Endodermal cell (in vitro differentiated cells): ENCODE measurements at places on chromosomes 3 and 15.

- DNase-seq: no peak
Observed at GRCh38 chr3:129330409-129330808, 51.7 kb downstream of the HMCES start.

DNA sequence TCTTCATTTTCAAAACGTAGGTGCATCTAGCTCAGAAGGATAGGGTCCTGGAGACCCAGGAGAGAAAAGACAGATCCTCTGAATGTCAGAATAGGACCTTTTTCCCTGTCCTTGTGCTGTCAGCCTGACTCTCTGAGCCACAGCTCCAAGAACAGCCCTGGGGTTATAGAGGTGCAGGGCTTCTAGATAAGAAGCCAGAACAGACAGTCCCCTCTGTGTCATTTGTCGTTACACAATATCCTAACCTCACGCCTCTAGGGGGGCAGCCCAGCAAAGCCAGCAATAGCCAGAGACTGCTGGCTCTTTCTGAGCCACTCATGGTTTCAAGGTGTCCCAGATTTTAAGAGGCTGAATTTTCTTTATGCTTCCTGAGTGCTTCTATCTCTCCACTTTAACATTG is 153.2 kb upstream of the THBS1 start:
- no peak for DNase-seq

- DNase-seq: no peak
Observed at GRCh38 chr3:186356152-186356551, 5.9 kb downstream of the DGKG start.

GRCh38 chr15:48096813-48097212 is 24.0 kb upstream of the SLC24A5 start:
- DNase-seq: no peak

DNA sequence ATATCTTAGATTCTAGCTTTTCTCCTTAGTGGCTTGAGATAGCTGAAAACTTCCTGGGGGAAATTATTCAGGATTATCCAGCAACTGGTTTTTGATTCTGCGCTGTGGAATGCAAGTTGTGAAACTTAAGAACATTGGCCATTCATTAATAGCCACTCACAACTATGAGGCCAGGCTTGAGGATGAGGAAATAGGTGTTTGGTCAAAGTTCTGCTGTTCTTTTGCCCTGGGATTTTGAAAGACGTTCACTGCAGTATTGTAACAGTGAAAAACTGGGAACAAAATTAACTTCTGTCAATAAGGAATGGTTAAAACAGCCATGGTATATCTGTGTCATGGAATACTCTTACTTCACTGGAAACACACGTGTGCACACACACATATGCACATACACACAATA is 44.1 kb downstream of the CTXND1 start:
- no peak for DNase-seq

DNA sequence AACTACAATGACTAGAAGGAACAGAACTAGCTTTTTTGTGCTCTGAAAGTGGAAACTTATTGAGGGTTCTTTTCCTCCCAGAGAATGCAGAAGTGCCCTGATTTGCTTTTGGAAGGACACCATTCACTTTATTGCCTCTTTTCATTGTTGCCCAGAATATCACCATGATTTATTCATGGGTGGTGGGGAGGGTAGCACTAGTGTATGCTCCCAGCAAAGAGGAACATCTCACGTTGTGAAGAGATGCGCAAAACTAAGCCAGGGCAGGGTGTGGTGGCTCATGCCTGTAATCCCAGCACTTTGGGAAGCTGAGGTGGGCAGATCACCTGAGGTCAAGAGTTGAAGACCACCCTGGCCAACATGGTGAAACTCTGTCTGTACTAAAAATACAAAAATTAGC is 31.4 kb downstream of the FLNB start:
- DNase-seq: no peak

GRCh38 chr3:135766115-135766514 is 199.4 kb upstream of the PPP2R3A start:
- no peak for DNase-seq

DNA sequence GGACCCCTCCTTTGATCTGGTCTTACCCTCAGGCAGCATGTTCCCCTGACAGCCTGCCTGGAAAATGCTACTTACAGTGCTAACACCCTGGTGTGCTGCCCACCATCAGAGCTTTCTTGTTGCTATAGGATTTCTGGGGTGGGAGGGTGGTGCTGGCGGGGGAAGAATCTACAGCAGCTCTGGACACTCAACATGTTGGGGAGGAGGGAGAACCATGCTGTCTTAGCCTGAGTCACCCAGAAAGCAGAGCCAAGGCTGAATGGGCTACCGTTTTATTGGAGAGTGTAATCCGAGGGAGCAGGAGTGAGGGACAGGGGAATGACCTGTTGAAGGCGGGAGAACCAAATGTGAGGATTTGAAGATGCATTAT is 45.6 kb downstream of the MFSD1 start:
- DNase-seq: no peak

- DNase-seq: no peak
Observed at GRCh38 chr15:59074607-59075006, 30.3 kb upstream of the CCNB2 start.

DNA sequence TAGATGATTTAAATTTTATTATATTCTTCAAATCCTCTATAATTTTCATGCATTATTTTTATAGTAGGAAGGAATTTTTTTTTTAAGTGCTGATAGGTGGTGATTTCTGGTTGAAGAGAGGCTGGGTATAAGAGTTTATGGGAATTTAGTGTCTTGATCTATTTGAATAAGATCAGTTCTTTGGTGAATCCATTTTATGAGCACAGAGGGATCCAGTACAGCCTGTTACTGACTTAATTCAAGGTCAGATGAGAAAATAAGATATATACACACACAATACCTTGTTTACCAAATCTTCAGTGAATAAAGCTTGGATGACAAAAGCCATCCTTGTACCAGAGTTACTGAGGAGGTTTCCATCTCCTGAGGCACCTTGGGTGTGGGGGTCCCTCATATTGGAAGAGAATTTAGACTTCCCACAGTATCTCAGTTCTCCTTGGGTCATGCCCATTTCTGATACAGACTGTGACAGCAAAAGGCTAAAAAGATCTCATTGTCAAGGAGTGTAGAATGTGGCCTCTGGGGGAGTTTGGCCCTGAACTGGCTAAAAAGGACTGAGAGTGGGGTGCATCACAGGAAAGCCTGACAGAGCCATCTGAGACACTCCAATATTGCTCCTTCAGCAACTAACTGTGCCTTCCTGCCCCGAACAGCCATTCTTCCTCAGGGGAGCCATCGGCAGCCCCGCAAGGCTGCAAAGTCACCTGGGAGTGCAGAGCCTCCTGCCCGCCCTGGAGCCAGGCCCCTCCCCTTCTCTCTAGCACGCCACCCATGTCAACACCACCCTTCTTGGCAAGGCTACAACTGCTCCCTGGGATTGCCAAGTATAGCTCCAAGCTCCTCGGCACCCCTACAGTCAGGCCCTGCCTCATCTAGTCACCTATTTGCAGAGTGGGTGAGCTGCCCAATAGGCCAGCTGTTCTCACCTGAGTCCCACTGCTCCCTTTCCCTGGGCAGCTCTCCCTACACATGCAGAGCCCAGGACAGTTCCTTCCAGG is 43.1 kb upstream of the HACD2 start:
- no peak for DNase-seq

GRCh38 chr15:81346611-81347010 is 22.7 kb upstream of the STARD5 start:
- no peak for DNase-seq

GRCh38 chr3:153927107-153927506 is 194.1 kb upstream of the ARHGEF26 start:
- no peak for DNase-seq

DNA sequence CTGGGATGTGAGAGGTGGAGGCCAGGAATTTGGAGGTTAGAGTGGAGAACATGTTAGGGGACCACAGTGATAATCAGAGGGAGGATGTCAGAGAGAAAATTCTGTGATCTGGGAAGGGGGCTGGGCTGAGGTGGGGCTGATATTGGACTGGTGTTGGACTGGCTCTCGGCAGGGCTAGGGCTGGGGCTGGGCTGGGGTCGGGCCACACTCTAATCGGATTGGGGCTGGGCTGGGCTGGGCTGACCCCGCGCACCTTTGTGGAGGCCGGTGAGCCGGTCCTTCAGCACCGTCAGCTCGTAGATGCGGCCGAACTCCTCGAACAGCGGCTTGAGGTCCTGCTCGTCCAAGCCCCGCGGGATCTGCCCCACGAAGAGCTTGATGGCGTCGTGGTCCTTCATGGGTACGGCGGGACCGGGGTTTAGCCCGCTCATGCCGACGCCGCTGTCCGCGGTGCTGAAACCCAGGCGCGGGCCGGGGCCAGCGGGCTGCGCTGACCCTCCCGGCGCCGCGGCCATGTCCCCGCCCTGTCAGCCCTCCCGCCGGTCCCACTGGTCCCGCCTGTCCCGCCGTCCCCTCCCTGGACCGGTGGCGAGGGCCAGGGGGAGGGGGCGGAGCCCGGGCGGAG is 485 bp downstream of the CELF6 start:
- DNase-seq: peak; percentile 96
